Mammary epithelial cell (primary cell): ENCODE measurements at places on chromosomes 13 and 19.

DNA sequence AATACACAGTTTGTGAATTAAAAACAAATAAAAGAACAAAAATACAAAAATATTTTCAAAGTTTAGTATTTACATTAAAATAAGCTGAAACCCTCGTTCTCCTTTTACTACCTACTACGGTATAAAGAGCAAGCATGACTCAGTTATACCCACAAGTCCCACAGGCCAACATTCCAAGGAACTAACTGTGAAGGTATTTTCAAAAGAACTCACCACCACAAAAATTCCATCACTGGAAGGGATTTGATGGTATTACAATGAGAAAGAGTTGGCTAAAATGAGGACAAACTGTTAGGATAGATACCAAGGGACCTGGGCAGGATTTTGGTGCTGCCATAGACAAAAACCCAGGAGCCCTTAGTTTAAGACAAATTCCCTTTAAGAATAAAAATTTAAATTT is 122.7 kb downstream of the TBC1D4 start:
- peak; percentile 86 for DNase-seq

- no peak for DNase-seq
Measured at GRCh38 chr19:3510727-3511126, 4.6 kb downstream of the FZR1 start.

- DNase-seq, result peak; percentile 48
Measured at GRCh38 chr19:28694812-28695211, 518.1 kb downstream of the UQCRFS1 start.

GRCh38 chr13:32734511-32734910 is 148.3 kb downstream of the PDS5B start:
- peak; percentile 64 for DNase-seq

- DNase-seq, result no peak
Measured at GRCh38 chr13:44021422-44021821, 141.7 kb downstream of the LACC1 start.

DNA sequence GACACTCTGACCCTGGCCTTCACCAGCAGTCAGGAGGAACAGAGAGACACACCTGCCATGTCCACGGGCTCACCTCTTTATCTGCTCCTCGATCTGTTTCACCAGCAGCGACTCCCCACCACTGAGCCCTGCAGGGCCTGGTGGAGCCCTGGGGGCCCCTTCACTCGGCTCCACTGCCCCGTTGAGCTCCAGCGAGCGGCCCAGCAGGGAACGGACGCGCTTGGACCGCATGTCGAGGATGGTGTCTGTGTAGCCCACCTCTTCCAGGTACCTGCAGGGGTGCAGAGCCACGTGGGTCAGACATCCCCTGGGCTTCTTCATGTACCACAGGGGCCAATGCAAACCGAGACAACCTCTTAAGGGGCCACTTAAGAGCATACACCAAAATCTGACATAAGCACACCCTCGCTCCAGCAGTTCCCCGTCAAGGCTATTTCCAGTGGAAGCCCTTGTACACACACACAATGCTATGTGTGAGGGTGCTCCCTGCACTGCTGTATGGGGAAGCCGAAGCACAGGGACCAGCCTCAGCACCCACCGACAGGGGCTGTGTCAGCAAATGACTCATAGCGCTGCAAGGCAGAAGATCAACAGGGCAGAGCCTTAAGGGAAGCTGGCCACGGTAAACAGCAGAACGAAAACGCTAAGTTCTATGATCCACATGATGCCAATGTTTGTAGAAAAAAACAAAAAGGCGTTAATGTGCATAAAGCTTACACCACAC is 12.7 kb upstream of the FKRP start:
- DNase-seq, result no peak
